Activated gamma-delta T cell treated with anti-CD3 and anti-CD28 coated beads, Interleukin-2, amount 50 U/mL, for 16 hours (primary cell): ENCODE measurements at places on chromosomes 6 and 20.

DNA sequence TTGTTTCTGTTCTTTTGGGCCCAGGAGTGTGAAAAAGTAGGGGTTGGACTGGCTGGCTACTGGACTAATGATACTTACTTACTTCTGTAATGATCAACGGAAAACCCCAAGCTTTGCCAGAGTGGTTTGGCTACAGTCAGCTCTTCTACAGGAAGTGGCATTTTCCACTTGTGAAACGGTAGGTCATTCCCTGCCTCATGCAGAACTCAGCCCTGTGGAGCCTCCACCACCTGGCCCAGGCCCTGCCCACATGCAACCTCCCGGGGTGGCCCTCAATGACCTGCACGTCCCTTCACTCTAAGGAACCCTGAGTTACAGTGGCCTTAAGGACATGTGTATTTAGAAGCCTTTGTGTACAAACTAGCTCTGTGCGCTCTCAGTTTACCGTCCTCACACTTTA is 140.4 kb downstream of the DTNBP1 start:
- no peak for DNase-seq

GRCh38 chr6:34865107-34865506 is 22.7 kb downstream of the TAF11 start:
- no peak for DNase-seq

GRCh38 chr6:163391985-163392384 is 22.5 kb upstream of the QKI start:
- no peak for DNase-seq

- DNase-seq, result no peak
Measured at GRCh38 chr20:20439602-20440190, 71.8 kb downstream of the INSM1 start.

- no peak for DNase-seq
Measured at GRCh38 chr20:36543184-36544133, 2.1 kb downstream of the MYL9 start.

DNA sequence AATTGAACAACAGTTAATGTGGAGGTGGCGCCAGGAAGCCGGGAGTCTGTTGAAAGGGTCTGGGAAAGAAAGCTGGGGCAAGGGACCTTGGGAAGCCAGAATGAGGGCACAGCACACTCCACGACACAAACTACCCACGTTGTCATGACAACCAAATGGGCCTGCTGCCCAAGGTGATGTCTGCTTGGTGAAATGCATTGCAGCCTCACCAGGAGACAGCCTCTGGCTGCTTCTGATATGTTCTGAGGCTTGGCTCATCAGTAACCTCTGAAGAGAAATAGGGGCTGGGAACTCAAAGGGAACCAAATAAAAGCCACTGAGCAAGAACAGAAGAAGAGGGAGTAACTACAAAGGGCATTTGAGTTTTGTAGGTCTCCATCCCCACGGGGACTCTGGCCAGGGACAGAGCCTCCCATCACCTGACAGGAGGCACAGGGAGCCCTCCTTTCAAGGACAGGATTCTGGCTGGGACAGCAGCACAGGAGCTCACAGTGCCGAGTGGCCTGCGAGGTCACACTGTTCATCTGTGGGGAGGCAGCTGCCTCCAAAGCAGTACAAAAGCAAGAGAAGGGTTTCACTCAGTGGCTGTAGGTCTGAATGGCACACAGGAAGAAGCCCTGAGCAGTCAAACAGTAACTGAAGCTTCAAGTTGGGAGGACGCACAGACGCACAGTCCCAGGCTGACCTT is 44.6 kb upstream of the KCNK16 start:
- DNase-seq, result no peak

DNA sequence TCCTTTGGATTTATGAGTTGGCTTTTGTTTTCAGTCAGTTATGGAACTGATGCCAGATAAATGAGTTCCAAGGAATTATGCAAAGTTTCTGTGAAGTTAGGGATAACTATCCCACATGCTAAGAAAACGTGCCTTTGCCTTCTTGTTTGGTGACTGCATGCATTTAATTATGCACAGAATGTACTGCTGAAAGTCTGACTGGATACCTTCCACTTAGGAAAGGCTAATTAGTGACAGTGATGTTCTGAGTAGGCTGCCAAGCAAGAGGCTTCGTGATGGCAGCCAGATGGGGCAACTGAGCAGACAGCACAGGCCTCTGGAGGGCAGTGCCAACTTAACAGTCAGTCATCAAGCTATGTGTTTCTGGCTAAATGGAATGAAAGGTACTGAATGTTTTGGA is 289.9 kb downstream of the CD109 start:
- DNase-seq, result no peak

DNA sequence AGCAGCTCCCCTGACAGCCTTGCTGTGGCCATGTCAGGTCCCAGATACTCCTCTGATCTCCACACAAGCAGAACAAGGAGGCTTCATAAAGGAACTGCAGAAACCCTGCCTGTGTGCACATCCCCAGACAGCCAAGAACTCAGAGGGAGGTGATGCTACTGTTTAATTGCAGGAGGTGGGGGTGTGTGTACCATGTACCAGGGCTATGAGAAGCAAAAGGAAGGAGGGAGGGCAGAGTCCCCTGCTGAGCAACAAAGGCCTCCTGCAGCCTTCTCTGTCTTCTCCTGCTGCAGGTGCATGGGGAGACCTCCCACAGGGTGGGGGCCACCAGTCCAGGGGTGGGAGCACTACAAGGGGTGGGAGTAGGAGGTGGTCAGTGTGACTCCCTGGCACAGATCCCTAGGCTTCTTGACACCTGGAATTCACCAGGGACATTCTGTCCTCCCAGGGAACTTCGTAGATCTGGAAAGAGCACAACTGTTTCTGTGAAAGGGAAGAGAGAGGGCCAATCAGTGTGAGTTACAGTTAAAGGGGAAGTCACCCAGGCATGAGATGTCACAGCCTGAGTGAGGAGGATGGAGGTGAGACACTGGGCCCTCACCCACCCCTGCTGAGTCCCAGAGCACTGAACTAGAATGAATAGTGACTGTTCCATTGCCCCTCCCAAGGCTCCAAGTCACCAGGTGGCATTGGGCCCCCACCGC is 2.8 kb downstream of the CST2 start:
- no peak for DNase-seq

- DNase-seq, result no peak
Measured at GRCh38 chr6:56682635-56683034, 39.9 kb upstream of the DST start.

- no peak for DNase-seq
Measured at GRCh38 chr6:3940703-3941102, 91.5 kb downstream of the FAM50B start.

- no peak for DNase-seq
Measured at GRCh38 chr6:104421650-104422049, 438.1 kb downstream of the HACE1 start.

DNA sequence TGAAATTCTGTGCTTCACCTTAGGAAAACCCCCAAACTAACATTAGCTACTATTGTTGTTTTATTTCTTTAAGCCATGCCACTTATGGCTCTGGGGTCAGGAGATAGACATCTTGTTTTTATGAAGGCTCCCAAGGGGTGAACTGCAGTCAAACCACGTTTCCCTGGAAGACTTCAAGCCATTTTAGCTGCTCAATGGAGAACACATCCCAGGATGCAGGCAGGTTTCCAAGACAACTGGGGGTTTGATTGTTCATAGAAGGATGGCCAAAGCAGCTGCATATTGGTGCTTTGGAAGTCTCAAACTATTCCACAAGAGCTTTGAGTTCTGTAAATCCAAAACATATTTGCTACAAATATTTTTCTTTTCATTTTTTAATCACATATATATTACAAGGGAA is 818.0 kb downstream of the MAFB start:
- DNase-seq, result no peak

GRCh38 chr6:105771313-105771970 is 314.7 kb upstream of the PRDM1 start:
- DNase-seq, result no peak

- no peak for DNase-seq
Measured at GRCh38 chr20:63529180-63529860, 7.9 kb downstream of the PTK6 start.

DNA sequence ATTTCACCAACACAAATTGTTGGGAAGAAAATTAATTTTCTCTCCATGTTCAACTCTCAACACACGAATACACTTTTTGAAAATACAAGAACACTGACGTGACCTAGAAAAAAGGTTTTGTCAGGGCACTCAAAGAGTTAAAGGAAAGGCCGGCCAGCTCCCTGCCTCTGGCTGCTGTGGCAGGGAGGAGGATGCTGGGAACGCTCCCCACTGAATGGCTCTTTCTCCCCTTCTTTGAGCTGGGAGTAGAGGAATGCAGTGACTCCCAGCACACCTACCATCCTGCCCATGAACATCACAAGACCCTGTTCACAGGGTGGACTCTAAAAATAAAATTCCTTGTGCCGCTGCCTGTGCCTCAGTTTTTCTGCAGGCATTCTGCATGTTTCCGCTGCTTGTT is 47.0 kb downstream of the MAP3K5 start:
- DNase-seq, result no peak

DNA sequence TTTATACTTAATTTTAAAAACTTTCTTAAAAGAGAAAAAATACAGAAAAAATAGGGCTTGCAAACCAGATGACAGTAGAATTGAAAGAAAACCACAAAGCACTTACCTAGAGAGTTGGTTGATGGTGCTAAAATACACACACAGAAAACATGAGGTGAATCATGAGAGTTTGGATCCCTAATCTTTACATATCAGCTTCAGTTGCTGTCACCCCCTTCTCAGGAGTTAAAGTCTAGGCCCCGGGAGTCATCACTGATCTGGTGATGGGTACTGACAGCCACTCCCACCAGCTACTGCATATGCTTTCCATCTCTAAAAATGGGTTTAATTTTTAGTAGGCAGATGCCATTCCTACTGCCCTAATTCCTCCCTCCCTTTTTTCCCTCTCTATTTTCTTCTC is 16.7 kb downstream of the TSBP1 start:
- DNase-seq, result no peak

DNA sequence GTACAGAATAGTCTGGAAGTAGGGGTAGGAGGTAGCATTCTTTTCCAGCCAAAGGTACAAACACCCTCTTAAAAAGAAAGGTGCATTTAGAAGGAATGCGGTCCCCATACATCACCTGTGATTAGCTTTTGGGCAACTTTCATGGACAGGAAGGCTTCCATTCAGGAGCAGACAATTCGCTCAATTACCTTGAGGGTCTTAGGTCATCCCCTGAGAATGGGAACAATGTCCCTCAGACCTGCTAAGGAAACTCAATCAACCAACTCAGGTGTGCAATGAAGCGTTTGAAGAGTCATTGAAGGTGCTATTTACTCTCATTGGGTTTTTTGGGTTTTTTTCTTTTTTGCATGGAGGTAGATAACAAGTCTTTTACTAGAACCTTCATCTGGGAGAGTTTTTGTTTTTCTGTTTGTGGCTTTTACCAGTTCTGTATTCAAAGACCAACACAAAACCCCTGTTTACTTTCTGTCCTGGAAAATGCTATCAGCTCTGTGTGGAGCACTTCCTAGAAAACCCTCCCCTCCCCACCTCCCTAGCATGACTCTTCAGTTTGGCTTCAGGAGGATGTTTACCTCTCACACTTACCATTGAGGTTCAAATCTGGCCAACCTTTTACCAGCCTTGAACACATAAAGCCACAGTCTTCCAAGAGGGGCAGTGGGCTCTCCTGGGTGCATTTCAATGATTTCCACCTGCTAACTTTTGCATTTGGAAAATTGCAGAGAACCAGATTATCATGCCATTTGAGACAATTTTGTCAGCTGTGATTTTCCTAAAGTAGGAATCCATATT is 271.2 kb upstream of the PRDM1 start:
- DNase-seq, result no peak

- DNase-seq, result no peak
Measured at GRCh38 chr6:79152269-79152737, 74.2 kb upstream of the PHIP start.

GRCh38 chr20:51425347-51426106 is 117.0 kb downstream of the NFATC2 start:
- no peak for DNase-seq

GRCh38 chr6:151494936-151495320 is 1.1 kb downstream of the CCDC170 start:
- DNase-seq, result no peak

DNA sequence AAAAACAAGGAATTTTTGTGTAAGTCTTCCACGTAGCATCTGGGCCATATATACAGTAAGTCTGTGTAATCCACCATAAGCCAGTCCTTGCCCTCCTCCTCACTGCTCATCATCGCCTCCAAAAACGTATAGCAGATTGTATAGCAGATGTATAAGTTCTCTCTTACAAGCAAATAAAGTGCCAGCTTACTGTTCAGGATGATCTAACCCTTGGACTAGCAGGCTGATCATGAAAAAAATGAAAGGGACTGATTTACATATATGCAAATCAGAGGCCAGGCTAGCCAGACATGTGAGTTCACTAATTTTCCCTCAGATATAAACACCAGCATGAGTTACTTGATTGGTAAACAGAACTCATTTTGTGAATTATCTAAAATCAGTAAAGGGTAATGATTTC is 171.5 kb downstream of the LY86 start:
- DNase-seq, result no peak

DNA sequence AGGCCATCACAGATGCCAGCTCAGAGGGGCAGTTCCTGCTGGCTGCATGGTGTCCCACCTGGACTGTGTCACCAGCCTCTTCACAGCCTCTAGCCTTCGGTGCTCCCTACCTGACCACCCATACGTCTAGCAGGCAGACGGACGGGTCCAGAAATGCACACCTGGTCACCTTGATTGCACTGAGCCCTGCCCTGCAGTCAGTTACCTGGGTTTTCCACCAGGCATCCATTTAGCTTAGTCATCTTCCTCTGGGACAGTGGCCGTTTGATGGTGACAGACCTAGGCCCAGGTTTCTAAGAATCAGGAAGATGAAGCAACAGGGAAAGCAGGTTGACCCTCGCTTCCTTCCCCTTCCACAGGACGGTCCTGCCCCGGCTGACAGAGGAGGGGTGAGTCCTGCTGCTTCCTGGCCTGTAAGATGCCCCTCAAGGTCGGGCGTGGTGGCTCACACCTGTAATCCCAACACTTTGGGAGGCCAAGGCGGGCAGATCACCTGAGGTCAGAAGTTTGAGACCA is 9.8 kb upstream of the BPI start:
- no peak for DNase-seq

DNA sequence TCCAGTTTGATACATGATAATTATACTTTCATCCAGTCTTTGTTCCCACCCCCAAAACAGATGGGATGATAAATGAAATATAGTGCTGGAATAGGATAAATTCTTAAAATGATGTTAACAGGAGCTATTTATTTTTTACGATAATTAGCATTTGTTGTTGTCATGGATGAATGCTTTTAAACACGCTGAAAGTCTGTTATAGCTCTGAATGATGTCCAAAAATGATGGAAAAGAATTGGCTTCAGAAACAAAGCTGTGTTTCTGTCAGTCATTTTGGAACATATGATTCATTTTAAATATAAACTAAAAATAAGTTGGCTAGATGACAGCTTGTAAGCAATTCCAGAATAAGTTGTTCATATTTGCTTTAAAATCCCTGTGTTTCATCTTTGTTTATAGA is 237.4 kb downstream of the GRIK2 start:
- DNase-seq, result no peak

DNA sequence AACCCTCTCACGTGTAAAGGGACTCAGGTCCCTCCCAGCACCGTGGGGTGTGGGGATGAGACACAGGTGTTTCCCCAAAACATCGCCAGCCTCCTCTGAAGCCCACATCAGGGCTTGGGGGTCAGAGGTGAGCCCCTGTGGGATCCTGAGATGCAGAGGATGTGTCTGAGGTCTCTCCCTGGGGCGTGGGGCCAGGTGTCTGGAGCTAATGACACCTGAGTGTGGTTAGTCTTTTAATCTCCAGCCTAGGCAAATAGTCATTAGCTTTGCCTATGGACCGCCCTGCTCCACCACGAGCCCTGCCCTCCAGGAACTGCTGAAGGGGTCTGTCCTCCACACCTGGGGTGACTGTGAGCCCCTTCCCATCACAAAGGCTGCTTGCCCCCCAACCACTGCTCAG is 1.7 kb downstream of the SRMS start:
- DNase-seq, result no peak
